CD4-positive, alpha-beta T cell (primary cell): ENCODE measurements at places on chromosomes 11 and 22. TPM values are rescaled to one million over a fixed set of nuclear protein-coding genes. Genes with fewer than 3 reads are reported as not detected.

The RIBC2 gene
- 0.41 TPM for total RNA-seq

The MICAL3 gene
- total RNA-seq: 9.9 TPM

The FOXRED2 gene
- 2.3 TPM for total RNA-seq

GRCh38 chr11:61536676-61537270 is 28.2 kb downstream of the LRRC10B start:
- no peaks in the 10 kb centered on the region for H3K4me1 ChIP-seq
- H3K4me3 ChIP-seq: no peak overlapping the region
- H3K36me3 ChIP-seq: no peaks in the 10 kb centered on the region
- peaks cover 4% of the 10 kb centered on the region for H3K27me3 ChIP-seq
- no peak for DNase-seq

DNA sequence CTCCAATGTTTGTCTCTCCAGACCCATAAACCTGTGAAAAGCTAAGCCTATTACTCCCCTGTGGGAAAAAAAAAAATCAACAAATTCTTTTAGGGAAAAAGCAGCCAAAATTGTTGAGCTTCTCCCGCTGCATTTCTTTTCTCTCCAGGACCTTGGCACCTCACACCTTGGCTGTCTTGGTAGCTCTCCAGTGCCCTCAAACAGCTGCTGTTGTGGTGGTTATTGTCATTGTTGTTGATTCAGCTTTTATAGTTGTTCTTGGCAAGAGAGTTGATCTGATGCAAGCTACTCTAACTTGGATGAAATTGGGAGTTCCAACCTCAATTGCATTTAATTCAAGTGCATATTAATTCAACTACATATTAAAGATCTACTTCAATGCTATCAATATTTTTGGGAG is 516.9 kb upstream of the LARGE1 start:
- no peak overlapping the region for H3K27ac ChIP-seq
- no peaks in the 10 kb centered on the region for H3K36me3 ChIP-seq
- DNase-seq: no peak
- H3K4me3 ChIP-seq: no peak overlapping the region

GRCh38 chr11:78062671-78063070 is 990 bp upstream of the THRSP start:
- no peaks in the 10 kb centered on the region for H3K36me3 ChIP-seq
- H3K4me3 ChIP-seq: no peak overlapping the region
- H3K4me1 ChIP-seq: no peaks in the 10 kb centered on the region
- H3K27ac ChIP-seq: no peak overlapping the region
- H3K27me3 ChIP-seq: no peaks in the 10 kb centered on the region
